Breast epithelium (tissue), 4 donors: ENCODE measurements at places on chromosomes 5 and 9. TPM values are rescaled to one million over a fixed set of nuclear protein-coding genes. Genes with fewer than 3 reads are reported as not detected.

Gene HTR4
- 0.66 TPM for total RNA-seq

GRCh38 chr5:136123236-136123768, 9.3 kb upstream of the SMAD5 start:
- no peak for DNase-seq

Gene SLC31A2
- 46.5 TPM for total RNA-seq

Gene ISL1
- total RNA-seq: 1.6 TPM

Gene AGXT2
- not detected for total RNA-seq
